Bronchial epithelial cell (primary cell): ENCODE measurements at places on chromosomes 5 and 9. TPM values are rescaled to one million over a fixed set of nuclear protein-coding genes. Genes with fewer than 3 reads are reported as not detected.

DNA sequence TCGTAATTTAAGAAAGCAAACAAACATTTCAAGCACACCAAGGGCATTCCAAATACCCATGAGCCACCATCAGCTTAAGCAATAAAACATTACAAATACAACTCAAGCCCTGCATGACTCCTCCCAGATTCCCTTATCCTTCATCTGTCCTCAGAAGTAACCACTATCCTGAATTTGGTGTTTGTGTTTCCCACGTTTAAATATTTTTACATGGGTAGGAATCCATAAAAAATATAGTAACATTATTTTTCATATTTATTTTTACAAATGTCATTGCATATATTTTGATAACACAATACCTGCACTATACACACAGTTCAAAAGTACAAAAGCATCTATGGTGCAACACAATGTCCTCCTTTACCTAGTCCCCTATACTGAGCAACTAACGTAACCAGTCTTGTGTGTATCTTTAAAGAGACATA lies 6.4 kb downstream of the PRKAA1 start:
- peak; percentile 24 for DNase-seq

Gene CLIC3
- total RNA-seq = 2.1 and 28.8 TPM in 2 replicates

Gene WNK2
- under 0.01 and 0.64 TPM in 2 replicates for total RNA-seq

DNA sequence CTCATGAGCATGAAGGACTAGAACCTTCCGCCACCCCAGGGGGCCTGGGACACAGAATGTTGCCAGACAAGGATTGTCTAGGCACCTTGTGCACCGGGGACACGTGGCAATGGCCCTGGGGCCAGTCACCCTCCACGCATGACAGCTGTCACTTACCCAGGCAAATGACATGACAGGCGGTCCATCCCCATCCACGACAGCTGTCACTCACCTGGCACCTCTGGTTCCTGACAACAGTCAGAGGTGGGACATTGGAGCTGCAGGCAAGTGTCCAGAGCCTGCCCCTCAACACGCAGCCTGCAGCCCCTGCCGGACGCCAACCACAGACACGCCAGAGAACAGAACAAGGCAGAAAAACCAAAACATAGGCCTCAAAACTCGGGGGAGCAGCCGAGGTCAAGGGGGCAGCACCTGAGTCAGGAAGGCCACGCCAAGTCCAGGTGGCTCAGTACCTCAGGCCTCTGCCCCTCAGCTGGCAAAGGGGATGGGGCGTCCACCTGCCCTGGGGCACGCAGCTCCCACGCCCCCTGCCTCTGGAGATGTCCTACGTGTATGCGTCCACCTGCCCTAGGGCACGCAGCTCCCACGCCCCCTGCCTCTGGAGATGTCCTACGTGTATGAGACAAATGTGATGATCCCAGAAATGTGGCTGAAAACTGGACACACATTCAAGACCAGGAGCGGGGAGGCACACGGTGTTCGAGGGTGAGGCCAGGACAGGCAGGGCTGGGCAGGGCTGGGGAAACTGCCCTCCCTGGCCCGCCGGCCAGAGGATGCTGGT lies 14.5 kb downstream of the VAV2 start:
- DNase-seq = no peak

- DNase-seq = peak; percentile 32
Measured at GRCh38 chr5:61332851-61333320, 828 bp downstream of the ZSWIM6 start.

DNA sequence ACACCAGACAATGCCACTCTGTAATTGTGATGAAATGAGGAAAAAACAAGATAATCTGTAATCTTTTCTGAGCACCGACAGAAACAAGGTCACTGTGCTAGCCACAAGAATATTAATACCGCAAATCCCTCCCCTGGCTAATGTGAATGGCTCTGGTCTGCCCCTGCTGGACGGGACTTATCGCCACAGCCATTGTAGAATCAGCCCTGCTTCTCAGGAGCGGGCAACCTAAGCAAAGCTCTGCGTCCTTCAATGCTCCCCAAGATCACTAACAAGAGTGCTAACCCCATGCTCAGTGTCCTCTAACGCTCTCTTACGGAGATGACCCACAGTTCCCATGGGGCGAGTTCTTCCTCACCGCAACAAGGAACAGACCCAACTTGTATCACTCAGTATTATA lies 42.7 kb downstream of the OR2V1 start:
- DNase-seq = no peak

Gene ACTBL2
- total RNA-seq = under 0.01 TPM in 1 of 2 replicates, not detected in the other

Gene PCDHGA7
- under 0.01 and 0.51 TPM in 2 replicates for total RNA-seq

Gene PCDHGA3
- under 0.01 and 0.13 TPM in 2 replicates for total RNA-seq

DNA sequence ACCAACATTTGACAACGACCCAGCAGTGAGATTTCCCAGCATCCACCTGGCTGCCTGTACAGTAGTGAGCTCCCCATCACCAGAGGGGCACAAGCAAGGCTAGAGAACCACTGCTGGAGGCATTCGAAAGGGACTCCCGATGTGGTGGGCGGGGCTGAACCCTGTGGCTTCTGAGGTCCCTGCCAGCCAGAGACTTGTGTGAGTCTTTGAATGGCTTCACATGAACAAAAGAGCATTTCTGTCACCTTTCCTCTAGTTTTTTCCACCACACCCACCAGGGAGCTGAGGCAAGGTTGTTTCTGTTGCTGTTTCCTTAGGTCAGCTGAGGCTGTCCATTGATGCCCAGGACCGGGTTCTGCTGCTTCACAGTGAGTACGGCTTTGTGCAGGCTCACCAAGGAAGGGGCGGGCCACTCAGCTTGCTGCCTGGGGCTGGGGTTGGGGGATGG lies 15.7 kb downstream of the RGS3 start:
- DNase-seq = no peak

DNA sequence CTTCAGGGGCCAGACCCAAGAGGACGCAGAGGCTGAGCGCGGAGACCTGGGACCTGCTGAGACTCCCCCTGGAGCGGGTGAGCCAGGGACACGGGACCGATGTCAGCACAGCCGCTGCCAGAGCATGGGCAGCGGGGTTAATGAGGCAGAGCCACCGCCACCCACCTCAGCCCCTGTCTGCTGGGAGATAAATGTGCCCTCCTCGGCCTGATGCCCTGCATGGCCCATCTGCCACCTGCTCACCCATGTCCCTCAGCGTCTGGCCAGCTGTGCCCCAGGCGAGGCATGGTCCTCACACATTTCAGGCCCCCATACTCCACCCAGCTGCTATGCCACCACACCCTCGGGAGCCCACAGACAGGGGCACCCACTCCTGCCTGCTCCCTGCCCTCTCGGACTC lies 14.9 kb downstream of the DNLZ start:
- no peak for DNase-seq

DNA sequence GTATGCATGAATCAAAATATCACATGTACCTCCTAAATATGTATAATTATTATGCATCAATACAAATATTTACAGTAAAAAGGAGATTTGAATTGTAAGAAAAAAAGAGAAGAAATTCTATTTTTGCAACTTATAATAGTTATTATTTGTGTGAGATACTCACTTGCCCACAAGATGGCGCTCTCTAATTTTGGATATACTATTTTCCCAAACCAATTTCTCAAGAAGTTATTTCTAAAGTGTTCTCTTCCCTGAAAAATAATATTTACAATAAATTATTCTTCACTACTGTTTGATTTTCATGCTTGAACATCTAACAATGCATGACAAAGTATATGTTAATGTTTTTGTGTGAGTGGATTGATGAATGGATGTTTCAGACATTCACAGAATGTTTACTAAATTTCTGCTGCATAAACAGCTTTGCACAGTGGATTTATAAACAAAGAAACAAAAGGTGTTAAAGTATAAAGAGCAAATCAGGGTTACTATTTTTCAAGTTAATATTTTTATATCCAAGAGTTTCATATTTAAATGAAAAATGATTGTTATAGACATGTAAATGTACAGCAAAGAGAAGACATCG lies 503.4 kb downstream of the PDE4D start:
- DNase-seq = peak; percentile 28

DNA sequence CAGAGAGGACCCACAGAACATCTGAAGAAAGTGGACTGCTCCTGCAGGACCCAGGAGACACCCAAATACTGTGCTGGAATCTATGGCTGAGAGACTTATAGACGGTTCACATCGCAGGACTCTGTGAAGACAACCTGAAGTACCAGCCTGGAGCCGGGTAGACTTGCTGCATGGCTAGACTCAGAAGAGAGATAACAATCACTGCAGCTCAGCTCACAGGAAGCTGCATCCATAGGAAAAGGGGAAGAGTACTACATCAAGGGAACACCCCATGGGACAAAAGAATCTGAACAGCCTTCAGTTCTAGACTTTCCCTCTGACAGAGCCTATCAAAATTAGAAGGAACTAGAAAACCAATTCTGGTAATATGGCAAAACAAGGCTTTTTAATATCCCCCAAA lies 26.5 kb upstream of the TRIM36 start:
- no peak for DNase-seq

DNA sequence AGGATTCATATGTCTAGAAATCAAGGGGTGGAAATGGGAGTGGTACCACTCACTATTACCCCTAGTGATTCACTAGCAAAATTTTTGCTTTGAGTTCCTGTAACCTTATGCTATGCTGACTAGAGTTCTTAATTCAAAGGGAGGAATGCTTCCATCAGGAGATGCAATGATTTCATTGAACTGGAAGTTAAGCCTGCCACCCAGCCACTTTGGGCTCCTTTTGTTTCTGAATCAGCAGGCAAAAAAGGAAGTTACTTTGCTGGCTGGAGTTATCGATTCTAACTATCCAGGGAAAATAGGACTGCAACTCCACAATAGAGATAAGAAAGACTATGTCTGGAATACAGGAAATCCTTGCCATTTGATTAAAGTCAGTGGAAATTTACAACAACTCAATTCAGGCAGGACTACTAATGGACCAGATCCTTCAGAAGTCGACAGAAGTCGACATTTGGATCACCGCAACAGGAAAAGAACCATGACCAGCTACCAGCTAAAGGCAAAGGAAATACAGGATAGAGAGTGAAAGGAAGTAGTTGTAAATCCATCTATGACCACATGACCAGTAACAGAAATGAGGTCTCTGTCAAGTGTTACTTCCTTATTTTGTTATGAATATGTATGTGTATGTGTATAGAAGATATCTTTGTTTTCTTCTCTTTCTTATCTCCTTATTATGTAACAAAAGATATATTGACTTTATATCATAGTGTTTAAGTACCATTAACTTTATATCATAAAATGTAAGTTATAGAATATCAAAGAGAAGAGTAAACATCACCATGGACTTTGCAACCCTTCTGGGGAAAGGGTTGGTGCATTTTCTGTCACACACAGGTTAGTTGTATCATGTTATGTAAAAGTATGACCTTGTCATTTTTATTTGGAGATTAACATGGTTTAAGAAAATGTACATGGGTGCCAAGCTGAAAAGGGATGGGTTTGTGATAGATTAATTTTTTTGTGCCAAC lies 198.7 kb upstream of the HAPLN1 start:
- no peak for DNase-seq

Gene CEP72
- 4.2 and 6.8 TPM in 2 replicates for total RNA-seq

Gene OR1B1
- total RNA-seq = not detected in 2 replicates

- peak; percentile 56 for DNase-seq
Measured at GRCh38 chr9:90251316-90251715, 391.3 kb downstream of the DIRAS2 start.

Gene CTNNA1
- 495 and 774 TPM in 2 replicates for total RNA-seq

GRCh38 chr5:154390096-154390495 lies 55.7 kb upstream of the SAP30L start:
- no peak for DNase-seq

DNA sequence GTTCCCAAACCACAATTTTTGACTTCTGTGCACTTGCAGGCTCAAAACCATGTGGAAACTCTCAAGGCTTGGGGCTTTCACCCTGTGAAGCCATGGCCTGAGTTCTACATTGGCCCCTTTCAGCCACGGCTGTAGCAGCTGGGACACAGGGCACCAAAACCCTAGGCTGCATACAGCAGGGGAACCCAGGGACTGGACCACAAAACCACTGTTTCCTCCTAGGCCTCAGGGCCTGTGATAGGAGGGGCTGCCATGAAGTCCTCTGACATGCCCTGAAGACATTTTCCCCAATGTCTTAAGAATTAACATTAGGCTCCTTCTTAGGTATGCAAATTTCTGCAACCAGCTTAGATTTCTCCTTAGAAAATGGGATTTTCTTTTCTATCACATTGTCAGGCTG lies 312.1 kb upstream of the TUSC1 start:
- no peak for DNase-seq

- DNase-seq = no peak
Measured at GRCh38 chr5:154873791-154874331, 15.4 kb downstream of the CNOT8 start.

GRCh38 chr5:41967401-41967800 lies 42.3 kb downstream of the FBXO4 start:
- DNase-seq = no peak

Gene ASS1
- total RNA-seq = 396 and 415 TPM in 2 replicates
